Pancreas (tissue), 10 donors: ENCODE measurements at places on chromosomes 13 and 19. TPM values are rescaled to one million over a fixed set of nuclear protein-coding genes. Genes with fewer than 3 reads are reported as not detected.

DNA sequence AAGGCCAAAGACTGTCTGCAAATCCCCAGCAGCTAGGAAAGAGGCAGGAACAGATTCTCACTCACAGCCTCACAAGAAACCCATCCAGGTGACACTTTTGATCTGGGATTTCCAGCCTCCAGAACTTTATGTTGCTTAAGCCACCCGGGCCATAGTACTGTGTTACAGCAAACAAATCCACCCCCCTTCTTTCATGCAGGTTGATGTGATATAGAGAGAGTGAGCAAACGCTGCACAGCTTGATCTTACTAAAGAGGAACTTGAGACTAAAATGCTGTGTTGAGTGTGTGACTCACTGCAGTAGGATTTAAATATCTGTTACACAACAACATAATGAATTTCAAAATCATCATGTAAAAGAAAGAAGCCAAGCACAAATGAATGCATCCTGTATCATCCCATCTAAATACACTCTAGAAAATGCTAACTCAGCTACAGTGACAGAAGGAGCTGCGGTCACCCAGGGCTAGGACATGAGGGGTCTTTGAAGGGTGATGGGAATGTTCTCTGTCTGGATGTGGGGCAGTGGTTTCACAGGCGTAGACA, 32.2 kb downstream of the RCBTB2 start:
- no peaks in the 10 kb centered on the region for H3K36me3 ChIP-seq
- no peak overlapping the region for H3K27ac ChIP-seq
- no peaks in the 10 kb centered on the region for H3K27me3 ChIP-seq
- H3K4me3 ChIP-seq, result no peak overlapping the region

- peaks cover 9% of the 10 kb centered on the region for H3K4me1 ChIP-seq
- H3K36me3 ChIP-seq, result no peaks in the 10 kb centered on the region
- H3K27me3 ChIP-seq, result no peaks in the 10 kb centered on the region
Measured at GRCh38 chr19:49814010-49814409, 918 bp upstream of the FUZ start.

- H3K36me3 ChIP-seq, result no peaks in the 10 kb centered on the region
- peaks cover 62% of the 10 kb centered on the region for H3K4me1 ChIP-seq
- no peak for DNase-seq
- H3K27ac ChIP-seq, result no peak overlapping the region
- no peak overlapping the region for H3K4me3 ChIP-seq
Measured at GRCh38 chr19:19460258-19460731, 54.8 kb downstream of the GATAD2A start.

DNA sequence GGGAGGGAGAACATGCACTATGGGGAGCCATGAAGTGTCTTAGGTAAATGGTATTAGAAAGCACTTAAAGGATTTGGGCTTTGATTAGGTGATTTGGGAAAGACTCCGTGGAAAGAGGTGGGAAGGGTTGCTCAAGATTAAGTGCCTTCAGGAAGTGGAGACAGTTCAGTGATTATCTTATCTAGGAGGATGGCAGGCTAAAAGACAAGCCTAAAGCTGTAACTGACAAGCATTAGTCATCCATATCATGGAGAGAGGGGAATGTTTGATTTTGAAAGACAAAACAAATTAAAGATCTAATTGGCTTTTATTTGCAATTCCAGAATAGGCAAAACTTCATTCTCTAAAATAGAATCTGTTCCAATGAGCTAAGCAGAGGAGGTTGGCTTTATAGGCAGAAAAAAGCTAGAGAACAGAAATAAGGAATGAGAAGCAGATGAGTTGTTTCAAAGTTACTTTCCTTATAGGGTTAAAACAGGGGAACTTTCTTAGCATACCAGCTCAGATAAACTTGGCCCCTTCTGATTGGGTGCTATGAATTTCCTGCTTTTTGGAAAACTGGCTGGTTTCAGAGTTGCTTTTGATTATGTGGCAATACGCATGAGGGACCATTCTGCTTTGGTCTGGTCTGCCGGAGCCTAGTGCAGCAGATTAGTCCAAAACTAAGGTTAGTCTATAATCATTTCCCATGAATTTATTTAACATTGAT, 1.8 kb upstream of the DIAPH3 start:
- no peak overlapping the region for H3K27ac ChIP-seq
- H3K4me1 ChIP-seq, result peaks cover 4% of the 10 kb centered on the region
- H3K27me3 ChIP-seq, result no peaks in the 10 kb centered on the region
- peak overlapping the region; percentile 74 for H3K4me3 ChIP-seq
- H3K36me3 ChIP-seq, result no peaks in the 10 kb centered on the region

DNA sequence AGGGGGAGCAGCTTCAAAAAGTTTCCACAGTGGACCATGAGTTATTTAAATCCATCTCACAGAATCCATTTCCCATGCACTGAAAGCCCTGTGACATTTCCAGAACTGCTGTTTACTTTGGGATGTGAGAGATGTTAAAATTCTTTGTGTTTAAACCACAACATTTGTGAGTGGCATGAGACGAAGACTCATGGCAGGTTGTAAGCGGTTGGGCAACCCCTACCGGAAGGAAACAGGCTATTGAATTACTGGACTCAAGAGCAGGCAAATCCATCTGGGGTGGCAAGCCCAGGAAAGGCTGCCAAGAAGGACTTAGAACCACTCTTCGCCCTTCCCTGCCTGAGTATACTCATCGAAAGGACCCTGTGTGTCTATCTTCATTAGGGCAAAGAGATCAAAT, 22.3 kb upstream of the CLDN10 start:
- no peak overlapping the region for H3K27ac ChIP-seq
- H3K36me3 ChIP-seq, result no peaks in the 10 kb centered on the region
- no peaks in the 10 kb centered on the region for H3K27me3 ChIP-seq
- no peak for DNase-seq

The PRRG2 gene
- 8.6 TPM for total RNA-seq

- H3K27me3 ChIP-seq, result no peaks in the 10 kb centered on the region
- H3K4me1 ChIP-seq, result peaks cover 33% of the 10 kb centered on the region
- no peaks in the 10 kb centered on the region for H3K36me3 ChIP-seq
- peak; percentile 90 for DNase-seq
- H3K27ac ChIP-seq, result peak overlapping the region; percentile 85
Measured at GRCh38 chr13:29925457-29926097, 75.2 kb upstream of the UBL3 start.

- peak; percentile 94 for DNase-seq
- H3K36me3 ChIP-seq, result no peaks in the 10 kb centered on the region
- peaks cover 9% of the 10 kb centered on the region for H3K4me1 ChIP-seq
Measured at GRCh38 chr19:10612499-10613119, 12.7 kb upstream of the SLC44A2 start.

The COG3 gene
- total RNA-seq, result 18.3 TPM

- H3K4me1 ChIP-seq, result no peaks in the 10 kb centered on the region
- H3K4me3 ChIP-seq, result no peak overlapping the region
- no peaks in the 10 kb centered on the region for H3K27me3 ChIP-seq
- no peaks in the 10 kb centered on the region for H3K36me3 ChIP-seq
Measured at GRCh38 chr13:51955816-51956603, 55.2 kb downstream of the ATP7B start.

DNA sequence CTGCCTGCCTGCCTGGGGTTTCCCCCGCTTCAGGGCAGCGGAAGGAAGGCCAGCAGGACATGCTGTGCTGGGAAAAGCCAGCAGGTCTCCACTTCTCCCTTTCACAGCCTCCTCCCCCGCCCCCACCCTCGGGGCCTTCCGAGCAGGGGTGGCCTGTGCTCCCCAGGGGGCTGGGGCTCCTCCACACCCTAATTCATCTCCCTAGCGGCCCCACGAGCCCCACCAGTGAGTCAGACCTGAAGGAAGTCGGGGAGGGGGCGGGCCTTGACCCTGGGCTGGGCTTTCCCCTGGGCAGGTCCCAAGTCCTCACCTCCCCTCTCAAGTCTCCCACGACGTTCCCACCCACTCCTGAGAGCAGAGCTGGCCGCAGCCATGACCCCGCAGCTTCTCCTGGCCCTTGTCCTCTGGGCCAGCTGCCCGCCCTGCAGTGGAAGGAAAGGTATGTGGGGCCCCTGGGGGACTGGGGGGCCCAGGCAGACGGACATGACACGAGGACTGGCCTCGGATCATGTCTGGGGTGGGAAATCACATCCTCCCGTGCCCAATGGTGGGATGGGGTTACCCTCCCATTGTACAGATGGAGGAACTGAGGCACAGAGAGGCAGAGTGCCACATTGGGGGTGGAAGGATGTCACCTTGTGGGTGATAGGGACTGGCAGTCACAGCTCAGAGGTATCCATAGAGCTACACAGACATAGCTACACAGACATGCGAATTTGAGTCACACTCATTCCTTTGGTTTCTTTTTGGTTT, at the start of gene EBI3:
EBI3 (plus strand) TSS at position 345 of the 753 bp plus-strand sequence; CDS start at position 373, 28 bp downstream.
- no peaks in the 10 kb centered on the region for H3K36me3 ChIP-seq
- DNase-seq, result no peak
- H3K27ac ChIP-seq, result no peak within 1 kb of the TSS
- H3K4me1 ChIP-seq, result no peaks in the 10 kb centered on the region
- no peak within 1 kb of the TSS for H3K4me3 ChIP-seq

GRCh38 chr13:80313668-80314256, 27.2 kb downstream of the SPRY2 start:
- no peaks in the 10 kb centered on the region for H3K36me3 ChIP-seq
- DNase-seq, result no peak
- no peak overlapping the region for H3K27ac ChIP-seq
- no peaks in the 10 kb centered on the region for H3K4me1 ChIP-seq

The N4BP2L2 gene
- total RNA-seq, result 50.2 TPM

GRCh38 chr13:98954313-98954712, 23.6 kb downstream of the DOCK9 start:
- no peaks in the 10 kb centered on the region for H3K27me3 ChIP-seq
- H3K27ac ChIP-seq, result no peak overlapping the region

- H3K36me3 ChIP-seq, result no peaks in the 10 kb centered on the region
- no peaks in the 10 kb centered on the region for H3K27me3 ChIP-seq
- no peak for DNase-seq
Measured at GRCh38 chr19:33247441-33247819, 21.8 kb upstream of the SLC7A10 start.

GRCh38 chr13:73327579-73327978, 268.8 kb downstream of the KLF5 start:
- H3K4me3 ChIP-seq, result no peak overlapping the region
- H3K4me1 ChIP-seq, result no peaks in the 10 kb centered on the region
- no peaks in the 10 kb centered on the region for H3K27me3 ChIP-seq
- H3K36me3 ChIP-seq, result no peaks in the 10 kb centered on the region

The MYO16 gene
- total RNA-seq, result 0.47 TPM

The PGLYRP2 gene
- not detected for total RNA-seq

DNA sequence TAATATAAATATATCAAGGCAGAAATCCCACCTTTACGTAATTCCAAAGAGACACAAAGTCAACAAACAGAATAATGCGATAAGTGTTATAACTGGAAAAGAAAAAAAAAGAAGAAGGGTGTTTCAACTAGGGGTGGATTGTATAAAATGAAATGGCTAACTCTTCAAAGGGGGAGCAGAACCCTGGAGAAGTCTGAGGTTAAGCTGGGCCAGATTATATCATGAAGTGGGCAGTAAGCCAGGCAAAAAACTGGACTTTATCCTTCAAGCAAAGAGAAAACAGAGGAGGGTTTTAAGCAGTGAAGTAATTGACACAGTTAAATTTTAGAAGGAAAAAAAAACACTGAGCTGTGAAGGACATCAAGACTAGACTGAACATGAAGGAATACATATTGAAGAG, 41.9 kb downstream of the TBC1D4 start:
- H3K4me3 ChIP-seq, result no peak overlapping the region
- H3K27me3 ChIP-seq, result no peaks in the 10 kb centered on the region
- peak overlapping the region; percentile 51 for H3K27ac ChIP-seq
- DNase-seq, result peak; percentile 26
- peaks cover 34% of the 10 kb centered on the region for H3K4me1 ChIP-seq

The MAP3K10 gene
- total RNA-seq, result 13.7 TPM

DNA sequence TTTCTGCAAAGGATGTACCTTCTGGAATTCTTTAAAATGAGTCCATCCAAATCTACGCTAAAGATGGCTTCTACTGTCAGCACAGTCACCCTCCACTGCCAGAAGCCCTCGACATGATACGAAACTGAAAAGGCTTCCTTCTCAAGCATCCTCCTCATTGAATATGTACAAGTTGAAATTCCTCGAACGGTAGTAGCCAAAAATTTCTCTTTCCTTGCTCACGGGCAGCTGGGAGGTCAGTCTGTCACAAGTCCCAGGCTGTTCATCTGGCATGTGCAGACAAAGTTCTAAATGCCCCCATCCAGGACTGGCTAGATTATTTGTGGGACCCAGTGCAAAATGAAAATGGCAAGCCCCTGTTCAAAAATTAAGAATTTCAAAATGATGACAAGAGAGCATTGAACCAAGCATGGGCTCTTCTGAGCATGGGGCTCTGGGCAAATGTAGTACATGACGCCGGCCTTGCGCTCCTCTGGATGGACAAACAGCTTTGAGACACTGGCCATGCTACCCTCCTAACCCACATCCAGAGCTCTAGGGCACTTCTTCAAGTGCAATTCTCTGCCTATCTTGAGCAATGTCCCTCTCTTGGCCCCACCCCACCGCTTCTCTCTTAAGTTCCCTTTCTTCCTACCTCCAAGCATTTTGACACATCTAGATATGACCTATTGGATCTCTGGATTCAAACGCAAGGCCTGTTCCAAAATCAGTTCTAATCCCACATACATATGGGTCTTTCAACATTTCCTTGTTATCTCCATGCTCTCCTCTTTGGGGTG, 78.9 kb upstream of the FLT1 start:
- no peaks in the 10 kb centered on the region for H3K27me3 ChIP-seq
- H3K36me3 ChIP-seq, result no peaks in the 10 kb centered on the region
- DNase-seq, result no peak
- H3K4me3 ChIP-seq, result no peak overlapping the region
- H3K27ac ChIP-seq, result no peak overlapping the region

The LILRB1 gene
- 0.88 TPM for total RNA-seq

DNA sequence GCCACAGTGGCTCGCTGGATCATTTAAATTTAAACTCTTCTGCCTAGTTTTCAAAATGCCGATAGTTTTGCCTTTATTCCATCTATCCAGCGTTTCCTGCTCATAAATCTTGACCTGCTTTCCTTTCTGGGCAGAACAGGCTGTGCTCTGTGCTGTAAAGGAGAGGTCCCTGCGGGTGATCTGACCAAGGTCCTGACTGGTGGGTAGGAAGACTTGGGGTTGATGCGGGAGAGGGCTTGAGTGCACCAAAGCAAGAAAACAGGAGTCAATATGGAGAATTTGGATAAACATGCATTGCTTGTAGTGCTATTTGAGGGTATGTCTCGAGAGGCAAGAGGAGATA, 533.6 kb downstream of the MYO16 start:
- no peak overlapping the region for H3K27ac ChIP-seq
- no peak for DNase-seq
- no peaks in the 10 kb centered on the region for H3K4me1 ChIP-seq
- no peaks in the 10 kb centered on the region for H3K27me3 ChIP-seq
- H3K4me3 ChIP-seq, result no peak overlapping the region
- H3K36me3 ChIP-seq, result no peaks in the 10 kb centered on the region

GRCh38 chr19:43505941-43506340, 1.4 kb upstream of the PHLDB3 start:
- H3K27ac ChIP-seq, result no peak overlapping the region
- H3K36me3 ChIP-seq, result no peaks in the 10 kb centered on the region
- H3K4me1 ChIP-seq, result no peaks in the 10 kb centered on the region
- H3K4me3 ChIP-seq, result no peak overlapping the region

- H3K27ac ChIP-seq, result peak overlapping the region; percentile 95
- peaks cover 7% of the 10 kb centered on the region for H3K4me1 ChIP-seq
- peak overlapping the region; percentile 92 for H3K4me3 ChIP-seq
- no peaks in the 10 kb centered on the region for H3K27me3 ChIP-seq
- no peaks in the 10 kb centered on the region for H3K36me3 ChIP-seq
Measured at GRCh38 chr19:2426611-2427428, 566 bp downstream of the TIMM13 start.
